Smooth muscle cell of bladder (primary cell): ENCODE measurements at places on chromosomes 11 and 22. TPM values are rescaled to one million over a fixed set of nuclear protein-coding genes. Genes with fewer than 3 reads are reported as not detected.

The OVCH2 gene
- total RNA-seq, result not detected in 2 replicates

The TREH gene
- not detected in 2 replicates for total RNA-seq

The NRIP3 gene
- total RNA-seq, result 7.0 and 8.0 TPM in 2 replicates

The TSGA10IP gene
- not detected in 2 replicates for total RNA-seq
